ENCODE measurements at places on chromosomes 5 and 9.

DNA sequence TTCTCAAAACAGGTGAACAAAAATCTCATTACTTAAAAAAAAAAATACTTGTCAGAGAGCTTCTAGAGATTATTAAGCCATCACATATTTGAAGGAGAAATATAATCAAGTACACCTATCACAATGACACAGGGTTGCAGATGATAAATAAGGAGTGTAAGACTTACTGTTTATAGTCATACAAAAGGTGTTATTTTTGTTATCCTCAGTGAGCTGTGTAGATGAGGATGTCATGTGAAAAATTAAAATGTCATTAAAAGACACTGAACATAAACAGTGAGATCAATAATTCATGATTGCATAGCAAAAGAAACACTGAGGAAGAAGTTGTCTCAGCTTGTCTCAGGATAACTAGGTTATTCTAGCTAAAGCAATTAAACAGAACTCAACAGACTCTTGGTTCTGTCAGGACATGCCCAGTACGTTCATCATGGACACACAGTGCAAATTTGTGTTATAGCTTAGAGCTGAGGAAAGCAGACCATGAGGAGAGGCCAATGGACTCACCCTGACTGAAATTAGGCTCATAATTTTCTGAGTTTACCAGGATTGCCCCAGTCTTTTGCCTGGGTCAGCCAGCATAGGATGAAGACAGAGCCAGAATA is 1162.6 kb upstream of the C9orf72 start:
- no peak for DNase-seq

DNA sequence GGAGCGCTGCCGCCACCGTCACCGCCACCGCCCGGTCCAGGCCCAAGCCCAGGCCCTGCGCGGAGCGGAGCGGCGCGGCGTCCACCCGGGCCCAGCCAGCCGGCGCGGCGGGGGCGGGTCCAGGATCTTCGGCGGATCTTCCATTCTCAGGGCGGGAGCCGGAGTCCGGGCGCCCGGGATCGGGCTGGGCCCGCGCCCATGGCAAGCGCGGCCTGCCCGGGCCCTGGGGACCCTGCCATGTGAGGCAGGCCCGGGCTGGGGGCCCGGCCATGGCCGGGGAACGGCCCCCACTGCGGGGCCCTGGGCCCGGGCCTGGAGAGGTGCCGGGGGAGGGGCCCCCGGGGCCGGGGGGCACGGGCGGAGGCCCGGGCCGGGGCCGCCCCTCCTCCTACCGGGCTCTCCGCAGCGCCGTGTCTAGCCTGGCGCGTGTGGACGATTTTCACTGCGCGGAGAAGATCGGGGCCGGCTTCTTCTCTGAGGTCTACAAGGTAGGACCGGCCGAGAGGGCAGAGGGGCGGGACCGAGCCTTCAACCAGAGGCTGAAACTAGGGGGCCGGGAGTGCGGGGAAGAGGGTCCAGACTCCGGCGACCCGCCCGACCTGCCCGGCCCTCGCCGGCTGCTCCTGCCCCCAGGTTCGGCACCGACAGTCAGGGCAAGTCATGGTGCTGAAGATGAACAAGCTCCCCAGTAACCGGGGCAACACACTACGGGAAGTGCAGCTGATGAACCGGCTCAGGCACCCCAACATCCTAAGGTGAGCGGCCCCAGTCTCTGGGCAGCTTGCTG is 482 bp downstream of the TESK1 start:
- DNase-seq = no peak

GRCh38 chr9:68473790-68474189 is 66.9 kb downstream of the TMEM252 start:
- DNase-seq = no peak

DNA sequence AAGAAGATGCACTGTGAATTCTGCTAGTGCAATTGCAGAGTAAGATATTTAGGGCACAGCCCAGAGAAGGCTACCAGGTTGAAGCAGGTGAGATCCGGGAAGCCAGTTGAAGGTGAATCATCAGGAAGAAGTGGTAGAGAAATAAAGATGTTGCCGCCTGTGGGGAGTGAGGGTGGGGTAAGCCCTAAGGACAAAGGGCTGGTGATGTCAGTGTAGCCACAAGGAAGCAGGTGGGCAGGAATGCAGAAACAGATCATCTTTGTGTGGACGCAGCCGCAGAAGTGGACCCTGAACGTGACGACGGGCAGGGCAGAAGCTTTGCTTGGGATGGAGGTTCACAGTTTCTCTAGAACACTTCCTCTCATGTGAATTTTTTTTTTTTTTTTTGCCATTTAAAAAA is 164.2 kb downstream of the ACTL7B start:
- DNase-seq = no peak

- DNase-seq = no peak
Observed at GRCh38 chr9:116157436-116158138, 4.0 kb downstream of the PAPPA start.

DNA sequence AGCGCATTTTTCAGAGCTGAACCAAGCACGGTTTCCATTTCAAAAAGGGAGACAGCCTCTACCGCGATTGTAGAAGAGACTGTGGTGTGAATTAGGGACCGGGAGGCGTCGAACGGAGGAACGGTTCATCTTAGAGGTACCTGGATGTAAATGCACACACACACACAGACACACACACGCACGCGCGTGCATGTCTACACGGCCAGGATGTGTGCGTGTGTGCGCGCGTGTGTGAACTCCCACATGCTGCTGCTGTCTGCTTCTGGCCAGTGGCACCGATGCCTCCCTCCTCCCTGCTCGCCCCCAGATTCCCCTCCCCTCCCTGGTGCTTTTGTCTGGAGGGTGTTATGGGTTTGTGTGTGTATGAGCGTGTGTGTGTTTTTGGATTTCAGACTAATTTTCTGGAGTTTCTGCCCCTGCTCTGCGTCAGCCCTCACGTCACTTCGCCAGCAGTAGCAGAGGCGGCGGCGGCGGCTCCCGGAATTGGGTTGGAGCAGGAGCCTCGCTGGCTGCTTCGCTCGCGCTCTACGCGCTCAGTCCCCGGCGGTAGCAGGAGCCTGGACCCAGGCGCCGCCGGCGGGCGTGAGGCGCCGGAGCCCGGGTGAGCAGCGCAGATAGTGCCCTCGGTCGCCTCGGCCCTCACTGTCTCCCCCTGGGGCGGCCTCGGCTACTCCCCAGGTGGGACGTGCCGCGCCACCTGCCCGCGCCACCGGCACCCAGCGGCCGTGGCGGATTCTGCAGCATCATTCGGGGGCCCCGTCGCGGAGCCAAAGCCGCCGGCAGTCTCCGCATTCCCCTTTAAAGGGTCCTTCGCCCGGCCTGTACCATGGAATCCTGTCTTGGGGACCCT is at the start of gene NTRK2:
NTRK2 (plus strand) TSS at position 442 of the 850 bp plus-strand sequence. CDS start 1,020 bp downstream, outside the sequence.
- DNase-seq = no peak

DNA sequence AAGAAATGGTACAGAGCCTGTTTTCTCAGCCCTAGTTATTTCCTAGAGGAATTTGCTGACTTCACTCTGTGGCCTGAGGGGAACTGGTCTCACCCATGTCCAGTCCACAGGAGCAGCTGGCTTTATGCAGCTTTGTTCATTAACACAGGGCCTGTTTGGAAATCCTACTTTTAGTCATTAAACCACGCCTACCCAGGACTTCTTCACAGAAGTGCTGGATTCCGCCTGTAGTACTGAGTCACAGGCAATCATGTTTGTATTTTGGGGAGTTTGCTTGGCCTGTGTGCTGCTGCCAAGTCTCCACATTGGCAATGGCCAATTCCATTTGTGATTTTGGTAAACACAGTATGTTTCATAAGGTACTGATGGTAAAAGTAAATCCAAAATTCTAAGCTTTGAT is 52.8 kb downstream of the CTNND2 start:
- DNase-seq = peak; percentile 73

- no peak for DNase-seq
Observed at GRCh38 chr9:88236511-88237478, 98.5 kb upstream of the SPATA31C2 start.

GRCh38 chr5:135398855-135399793 is at the start of gene MACROH2A1:
Gene MACROH2A1, minus strand, starts transcription at chr5:135399231. Its CDS starts 10,138 bp downstream, at chr5:135389093.
- DNase-seq = peak; percentile 52

DNA sequence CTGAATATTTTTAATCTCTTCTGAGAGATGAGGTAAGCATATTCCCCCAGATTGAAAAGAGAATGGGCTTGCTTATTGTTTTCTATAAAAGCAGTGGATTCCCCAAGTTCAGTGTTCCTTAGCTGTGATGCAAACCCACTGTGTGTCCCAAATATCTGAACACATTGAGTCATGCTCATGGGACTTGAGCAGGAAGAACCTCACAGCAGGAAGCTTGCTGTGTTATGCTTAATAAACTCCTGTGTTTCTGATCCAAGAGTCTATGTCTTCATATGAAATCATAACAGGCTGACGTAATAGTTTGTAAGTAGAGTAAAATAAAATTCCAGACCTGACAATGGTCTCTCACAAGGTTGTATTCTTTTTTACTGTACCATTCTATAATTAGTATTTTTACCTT is 24.8 kb upstream of the LOX start:
- no peak for DNase-seq

All from NCI-H446 treated with DMSO at 0.1 percent for 48 hours (cell line).